ENCODE measurements at places on chromosomes 2 and 18.

DNA sequence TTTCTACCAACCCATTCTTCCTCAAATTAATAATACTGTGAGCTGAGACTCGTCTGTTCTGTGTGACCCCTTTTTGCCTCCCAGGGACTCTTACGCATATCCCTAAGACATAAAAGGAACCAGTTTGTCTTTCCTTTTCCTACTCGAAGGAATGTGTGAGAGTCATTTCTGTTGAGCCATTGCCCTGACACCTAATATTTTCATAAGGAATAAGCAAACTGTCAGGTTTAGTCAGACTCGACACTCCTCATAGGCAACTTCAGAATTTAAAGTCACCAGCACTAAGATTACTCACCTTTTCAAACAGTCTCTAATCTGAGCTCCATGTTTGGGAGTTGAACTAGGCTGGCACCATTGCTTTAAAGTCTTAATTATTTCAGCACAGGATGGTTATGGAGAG lies 305.5 kb downstream of the IKZF2 start:
- no peak for DNase-seq

- DNase-seq = no peak
Observed at GRCh38 chr2:205686783-205687640, 4.7 kb downstream of the NRP2 start.

GRCh38 chr2:66461664-66462500 lies 27.0 kb downstream of the MEIS1 start:
- no peak for DNase-seq

- DNase-seq = no peak
Observed at GRCh38 chr18:379681-380330, 112.0 kb upstream of the THOC1 start.

- no peak for DNase-seq
Observed at GRCh38 chr2:237603718-237604362, 13.3 kb upstream of the RAB17 start.

GRCh38 chr2:174729797-174730697 lies 34.2 kb downstream of the CHRNA1 start:
- DNase-seq = no peak

- no peak for DNase-seq
Observed at GRCh38 chr2:20629581-20630171, 21.2 kb downstream of the HS1BP3 start.

Data from GOT3 (cell line).